ENCODE measurements at places on chromosomes 5 and 9.

DNA sequence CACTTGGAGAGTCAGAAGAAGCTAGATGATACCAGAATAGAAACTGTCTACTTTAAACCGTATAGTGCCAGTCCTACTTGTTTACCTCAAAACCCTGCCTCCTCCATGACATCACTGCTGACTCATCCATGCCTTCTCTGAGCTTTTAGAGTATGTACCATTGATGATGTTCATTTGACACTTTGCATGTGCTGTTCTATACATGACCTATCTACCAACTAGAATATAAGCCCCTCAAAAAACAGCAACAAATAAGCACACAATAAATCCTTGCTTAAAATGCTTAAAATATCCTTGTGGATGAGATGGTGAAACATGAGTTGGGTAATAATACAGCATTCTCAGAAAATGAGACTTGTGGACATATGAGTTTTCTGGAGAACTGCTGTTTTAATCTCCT lies 2.6 kb downstream of the CTNNAL1 start:
- DNase-seq: no peak

DNA sequence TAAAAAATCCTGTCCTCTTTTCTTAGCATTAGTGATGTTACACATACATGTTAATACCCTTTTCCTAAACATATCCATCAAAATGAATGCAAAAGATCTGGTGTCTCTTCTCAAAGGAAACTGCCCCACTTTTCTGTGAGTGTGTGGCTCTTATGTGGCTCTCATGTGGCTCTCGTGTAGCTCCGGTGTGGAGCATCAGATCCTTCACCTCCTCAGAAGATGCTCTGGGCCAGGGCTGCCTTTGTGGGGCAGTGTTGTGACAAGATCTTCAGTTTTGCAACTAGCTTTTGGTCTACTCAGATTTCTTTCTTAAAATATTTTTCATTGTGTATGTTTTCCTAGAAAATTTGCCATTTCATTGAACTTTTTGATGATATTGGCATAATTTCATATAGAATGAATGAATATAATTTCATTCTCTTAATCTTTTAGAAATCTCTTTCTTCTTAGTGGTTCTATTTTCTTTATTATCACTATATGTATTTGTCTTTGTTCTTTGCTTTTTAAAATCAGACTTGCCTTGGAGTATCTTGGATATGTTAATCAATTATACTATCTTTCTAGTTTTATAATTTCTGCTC lies 19.4 kb downstream of the GARNL3 start:
- no peak for DNase-seq

- no peak for DNase-seq
Measured at GRCh38 chr9:109192732-109193361, 25.8 kb upstream of the FRRS1L start.

- DNase-seq: no peak
Measured at GRCh38 chr5:173767574-173768266, 120.4 kb upstream of the CPEB4 start.

- DNase-seq: no peak
Measured at GRCh38 chr5:60439552-60439951, 260.4 kb downstream of the DEPDC1B start.

DNA sequence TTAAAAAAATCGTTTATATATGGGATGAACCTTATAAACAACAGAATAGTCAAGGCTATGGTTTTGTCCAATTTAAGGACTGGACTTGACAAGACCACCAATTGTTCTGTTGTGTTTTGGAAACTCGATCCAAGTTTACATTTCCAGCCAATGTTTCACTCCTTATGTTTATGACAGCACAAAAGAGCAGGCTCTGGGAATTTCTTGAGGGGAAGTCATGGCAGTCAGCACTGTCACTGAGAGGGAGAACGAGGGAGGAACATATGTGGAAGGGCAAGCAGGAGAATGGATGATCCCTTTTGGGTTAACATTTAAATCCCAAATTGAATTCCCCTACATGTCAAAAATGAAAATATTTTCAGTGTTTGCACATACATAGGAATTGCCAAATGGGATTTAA lies 292.5 kb downstream of the MARCHF11 start:
- DNase-seq: no peak

DNA sequence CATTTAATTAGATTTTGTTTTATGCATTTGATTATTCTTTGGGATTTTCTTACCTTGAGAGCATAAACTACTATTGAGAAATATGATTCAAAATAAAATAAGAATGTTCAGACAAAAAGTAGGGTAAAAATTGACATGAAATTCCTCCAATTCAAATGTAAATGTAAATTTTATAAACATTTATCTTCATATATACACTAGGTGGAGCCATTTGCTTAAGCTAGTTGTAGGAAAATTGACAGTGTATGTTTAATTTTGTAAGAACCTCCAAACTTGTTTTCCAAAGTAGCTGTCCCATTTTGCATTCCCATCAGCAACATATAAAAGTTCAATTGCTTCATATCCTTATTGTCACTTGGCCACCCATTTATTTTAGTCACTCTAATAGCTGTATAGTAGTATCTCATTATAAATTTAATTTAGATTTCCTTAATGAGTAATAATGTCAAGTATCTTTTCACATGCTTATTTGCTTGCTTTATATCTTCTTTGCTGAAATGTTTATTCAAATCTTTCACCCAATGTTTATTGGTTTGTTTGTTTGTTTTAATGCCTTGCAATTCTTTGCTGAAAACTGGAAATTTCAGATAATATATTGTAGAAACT lies 37.6 kb upstream of the SLCO6A1 start:
- DNase-seq: no peak

DNA sequence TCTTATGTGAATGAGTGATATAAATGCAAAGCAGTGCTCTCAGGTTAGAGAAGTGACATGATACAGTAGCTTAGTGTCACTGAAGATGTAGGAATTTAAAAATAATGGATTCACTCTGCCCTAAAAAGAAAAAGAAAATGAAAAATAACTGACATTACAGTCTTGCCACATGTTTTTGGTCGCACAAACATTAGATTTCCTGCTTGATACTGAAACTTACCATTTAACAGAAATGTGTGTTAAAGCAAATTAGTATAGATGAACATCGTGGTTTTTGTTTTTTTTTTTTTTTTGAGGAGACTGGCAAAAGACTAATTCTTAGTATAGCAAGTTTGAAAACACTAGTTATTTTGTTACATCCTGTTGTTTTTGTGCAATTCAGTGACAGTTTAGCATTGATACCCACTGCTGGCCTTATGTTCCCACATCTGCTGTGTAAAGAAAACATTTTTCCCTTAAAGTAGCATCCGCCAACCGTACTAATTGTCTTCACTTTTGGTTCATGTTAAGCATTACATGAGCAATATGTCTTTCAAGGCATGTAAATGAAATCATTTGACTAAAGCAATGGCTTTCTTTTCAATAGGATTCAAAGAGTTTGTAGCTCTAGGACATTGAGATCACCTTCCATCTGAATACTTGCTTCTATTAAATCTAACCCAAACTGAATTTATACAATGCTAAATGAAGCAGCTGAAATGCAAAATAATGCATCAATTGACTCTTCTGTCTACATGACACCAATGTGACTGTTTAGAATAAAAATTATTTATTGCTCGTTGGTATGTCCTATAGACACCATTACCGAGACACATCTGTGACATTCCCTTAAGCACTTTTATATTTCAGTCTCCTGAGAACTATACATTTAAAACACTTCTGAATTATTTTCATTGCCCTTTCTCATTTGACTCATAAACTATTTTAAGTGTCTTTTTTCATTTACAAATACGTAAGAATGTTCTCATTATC lies 859.1 kb downstream of the MAT2B start:
- no peak for DNase-seq

DNA sequence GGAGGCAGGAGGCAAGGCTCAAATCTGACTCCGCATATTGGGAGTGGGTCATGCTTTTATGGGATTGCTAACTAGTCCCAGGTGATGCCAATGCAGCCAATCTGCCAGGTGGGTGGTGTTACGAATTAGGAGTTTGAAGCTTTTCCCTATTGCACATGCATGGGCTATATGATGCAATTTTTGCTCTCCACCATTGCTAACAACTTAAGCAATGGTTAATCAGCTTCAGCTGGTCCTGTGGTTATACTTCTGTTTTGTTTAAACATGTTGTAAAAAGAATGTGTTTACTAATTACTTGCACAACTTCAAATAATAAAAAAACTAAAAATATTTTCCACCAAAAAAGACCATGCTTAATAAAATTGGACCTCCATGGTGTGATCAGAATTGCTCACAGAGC lies 55.7 kb downstream of the SHC3 start:
- no peak for DNase-seq

- no peak for DNase-seq
Measured at GRCh38 chr5:73668017-73668416, 42.0 kb downstream of the ARHGEF28 start.

DNA sequence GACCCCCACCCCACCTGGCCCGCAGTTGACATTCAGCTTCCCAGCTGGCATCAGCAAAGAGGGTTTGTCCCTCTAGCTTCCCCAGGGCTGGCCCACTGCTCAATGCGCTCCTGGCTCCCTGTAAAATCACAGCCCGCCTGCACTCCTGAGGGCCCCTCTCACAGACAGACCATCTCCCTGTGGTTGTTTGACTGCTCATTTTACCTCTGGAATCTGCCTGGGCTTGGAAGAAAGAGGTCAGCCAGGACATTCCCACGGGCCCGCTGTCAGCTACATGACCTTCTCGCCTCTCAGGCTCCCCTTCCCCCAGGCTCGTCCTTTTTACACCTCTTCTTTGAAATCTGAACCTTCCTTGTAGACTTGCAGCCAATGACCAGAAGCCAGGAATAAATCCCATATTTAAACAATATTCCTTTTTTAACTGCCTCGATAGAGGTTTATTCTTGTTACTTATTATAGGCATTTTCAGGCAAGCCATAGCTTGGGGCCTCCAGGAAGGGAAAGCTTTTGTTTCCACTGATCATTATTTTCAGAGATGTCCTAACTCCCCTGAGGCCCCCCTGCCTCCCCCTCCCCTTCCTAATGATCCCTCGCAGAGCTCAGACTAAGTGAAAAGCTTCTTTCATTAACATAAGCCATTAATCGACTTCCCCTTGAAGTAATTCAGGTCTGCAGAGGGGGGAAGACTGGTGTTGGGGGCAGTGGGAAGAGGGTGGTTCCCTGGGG lies 76.3 kb upstream of the IQGAP2 start:
- DNase-seq: no peak

GRCh38 chr9:137745541-137745991 lies 126.8 kb downstream of the EHMT1 start:
- DNase-seq: no peak

GRCh38 chr5:60738461-60738860 lies 38.5 kb upstream of the DEPDC1B start:
- DNase-seq: no peak

DNA sequence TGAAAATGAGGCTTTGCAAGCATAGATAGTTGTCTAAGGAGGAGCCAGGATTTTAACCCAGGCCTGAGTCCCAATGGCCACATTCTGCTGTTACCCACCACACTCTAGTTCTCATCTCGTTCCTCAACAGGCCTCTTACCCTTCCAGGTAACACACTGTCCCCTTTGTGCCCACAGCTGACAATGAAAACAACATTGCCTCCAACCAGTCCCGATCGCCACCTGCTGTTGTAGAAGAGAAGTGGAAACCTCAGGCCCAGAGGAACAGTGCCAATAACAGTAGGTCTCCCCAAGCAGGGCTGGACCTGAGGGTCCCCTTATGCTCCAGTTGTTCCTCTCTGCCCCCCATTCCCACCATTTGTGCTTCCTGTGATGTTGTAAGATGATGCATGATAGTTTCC lies 30.4 kb downstream of the AMBP start:
- no peak for DNase-seq

DNA sequence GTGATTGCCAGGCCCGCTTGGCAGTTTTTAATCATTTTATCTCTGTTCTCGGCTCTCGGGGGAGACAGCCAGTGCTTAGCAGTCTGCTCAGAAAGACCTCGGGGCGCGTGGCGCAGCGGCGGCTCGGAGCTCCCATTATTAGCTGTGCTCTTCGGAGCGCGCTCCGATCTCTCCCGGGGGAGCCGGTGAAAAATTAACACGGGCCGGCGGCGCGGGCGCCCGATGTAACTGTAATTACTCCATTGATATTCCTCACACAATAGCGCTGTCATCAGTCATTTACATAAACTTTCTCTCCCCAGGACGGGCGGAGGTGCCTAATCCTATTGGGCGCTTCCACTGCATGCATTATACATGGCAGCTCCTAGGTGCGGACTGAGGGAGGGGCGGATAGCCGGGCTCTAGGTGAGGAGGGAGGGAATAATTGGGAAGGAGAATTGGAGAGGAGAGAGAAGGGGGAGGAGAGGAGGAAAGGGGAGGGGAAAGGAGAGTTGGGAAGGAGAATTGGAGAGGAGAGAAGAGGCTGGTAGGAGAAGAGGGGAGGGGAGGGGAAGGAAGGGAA lies 24.9 kb downstream of the LMX1B start:
- no peak for DNase-seq

DNA sequence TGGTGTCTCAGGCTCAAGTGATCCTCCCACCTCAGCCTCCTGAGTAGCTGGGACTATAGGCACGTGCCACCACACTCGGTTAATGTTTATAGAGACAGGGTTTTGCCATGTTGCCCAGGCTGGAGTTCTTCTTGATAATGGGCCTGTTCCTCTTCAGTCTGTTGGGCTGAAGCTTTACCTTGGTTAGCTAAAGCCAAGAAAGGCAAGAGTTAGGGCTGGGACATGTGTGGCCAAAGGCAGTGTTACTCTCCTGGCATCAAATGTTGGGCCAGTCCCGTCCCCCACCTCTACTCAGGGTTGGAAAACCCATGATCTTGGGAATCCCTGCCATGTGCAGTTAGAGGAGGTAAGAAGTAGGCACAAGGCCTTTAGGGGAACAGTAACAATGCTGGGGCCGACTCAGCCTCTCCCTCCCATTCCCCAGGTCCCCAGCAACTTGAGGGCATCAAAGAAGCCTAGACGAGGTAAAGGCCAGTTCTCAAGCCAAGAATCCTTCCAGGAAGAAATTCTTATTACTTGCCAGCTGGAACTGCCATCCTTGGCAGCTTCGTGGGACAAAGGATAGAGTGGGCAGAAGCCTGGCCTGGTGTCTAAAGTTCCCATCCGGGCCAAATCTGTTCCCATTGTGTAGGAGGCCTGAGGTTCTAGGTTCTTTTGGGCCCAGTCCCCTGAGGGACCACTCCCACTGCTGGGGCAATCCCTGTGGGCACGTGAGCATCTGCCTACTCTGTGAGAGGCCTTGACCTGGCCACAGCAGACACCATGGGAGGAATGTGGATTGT lies 4.5 kb downstream of the EGR1 start:
- no peak for DNase-seq

Data from stimulated activated CD8-positive, alpha-beta memory T cell treated with anti-CD3 and anti-CD28 coated beads, Interleukin-15, amount 100 ng/mL, for 24 hours (primary cell).